Immature natural killer cell (primary cell): ENCODE measurements at places on chromosomes 11 and 22. TPM values are rescaled to one million over a fixed set of nuclear protein-coding genes. Genes with fewer than 3 reads are reported as not detected.

The BIRC3 gene
- 5.0 TPM for polyA plus RNA-seq

The CD6 gene
- polyA plus RNA-seq = 47.3 TPM

The RIBC2 gene
- polyA plus RNA-seq = not detected

DNA sequence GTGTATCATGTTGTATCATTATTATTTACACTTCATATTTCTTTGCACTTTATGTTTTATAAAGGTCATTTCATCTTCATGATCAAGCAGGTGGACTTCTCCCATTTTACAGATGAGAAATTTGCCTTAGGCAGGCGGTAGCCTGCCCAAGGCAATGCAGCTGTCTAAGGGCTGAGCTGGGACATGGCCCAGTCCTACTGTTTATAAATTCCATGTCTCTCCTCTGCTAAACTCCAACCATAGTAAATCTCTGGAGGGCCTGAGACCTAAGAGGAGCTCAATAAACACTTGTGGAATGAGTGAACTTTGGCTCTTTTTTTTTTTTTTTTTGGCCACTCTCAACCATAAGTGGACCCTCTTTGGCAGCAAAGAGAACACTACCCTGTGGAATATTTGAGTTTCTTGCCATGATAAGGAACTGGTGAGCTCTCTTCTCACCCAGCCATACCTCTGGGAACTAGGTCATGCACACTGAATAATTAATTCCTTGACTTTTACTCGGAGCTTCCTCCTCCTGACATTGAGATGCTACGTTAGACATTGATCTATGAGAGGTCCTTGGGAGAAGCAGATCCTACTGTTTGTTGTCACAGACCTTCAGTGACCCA lies 29.9 kb downstream of the MICAL2 start:
- DNase-seq = no peak

- no peak for DNase-seq
Observed at GRCh38 chr11:5289696-5290095, 12.1 kb downstream of the OR51B4 start.

GRCh38 chr11:117076941-117077691 lies 21.1 kb downstream of the SIK3 start:
- no peak for DNase-seq

GRCh38 chr22:29842740-29843139 lies 4.7 kb upstream of the ASCC2 start:
- no peak for DNase-seq

DNA sequence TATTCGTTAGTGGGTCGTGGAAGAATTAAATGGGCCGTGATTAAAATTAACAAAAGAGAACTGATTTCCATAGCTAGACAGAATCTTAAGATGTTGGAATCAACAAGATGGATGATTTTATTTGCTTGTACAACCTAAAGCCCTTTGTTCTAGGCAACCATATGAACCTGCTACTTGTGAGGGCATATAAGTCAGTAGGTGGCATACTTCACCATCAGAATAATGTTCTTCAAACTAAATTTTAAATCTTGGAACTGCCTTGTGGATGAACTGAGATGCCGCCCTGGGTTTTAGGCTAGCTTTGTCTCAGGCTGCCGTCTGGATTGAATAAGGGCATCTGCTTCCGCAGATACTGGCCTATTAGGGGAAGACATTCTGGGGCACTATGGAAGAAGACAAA lies 40.9 kb downstream of the CSRP3 start:
- DNase-seq = no peak
